HFFc6 (cell line): ENCODE measurements at places on chromosomes 2 and 18.

- no peaks in the 10 kb centered on the region for H3K36me3 ChIP-seq
- peaks cover 29% of the 10 kb centered on the region for H3K4me1 ChIP-seq
- peaks cover 2% of the 10 kb centered on the region for H3K27me3 ChIP-seq
- DNase-seq, result no peak
- H3K27ac ChIP-seq, result no peak overlapping the region
Measured at GRCh38 chr2:12424809-12425208, 291.9 kb upstream of the TRIB2 start.

DNA sequence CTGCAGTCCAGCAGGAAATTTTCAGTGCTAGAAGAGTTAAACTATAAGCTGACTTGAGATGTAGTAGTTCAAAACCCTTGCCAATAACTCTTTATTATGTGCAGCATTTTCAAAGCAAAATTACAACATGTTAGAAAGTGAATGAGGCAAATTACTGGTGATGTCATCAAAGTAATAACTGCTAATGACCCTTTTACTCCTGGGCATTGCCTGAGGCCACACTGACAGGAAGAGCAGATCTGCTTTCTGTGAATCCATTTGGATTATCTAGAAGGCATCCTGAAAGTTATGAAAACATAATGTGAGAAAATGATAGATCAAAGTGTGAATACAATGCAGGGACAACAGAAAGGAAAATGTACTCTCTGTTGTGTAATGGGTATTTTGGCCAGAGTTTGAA lies 139.6 kb upstream of the TRIB2 start:
- H3K27me3 ChIP-seq, result peaks cover 8% of the 10 kb centered on the region
- no peak overlapping the region for H3K4me3 ChIP-seq
- H3K36me3 ChIP-seq, result no peaks in the 10 kb centered on the region

DNA sequence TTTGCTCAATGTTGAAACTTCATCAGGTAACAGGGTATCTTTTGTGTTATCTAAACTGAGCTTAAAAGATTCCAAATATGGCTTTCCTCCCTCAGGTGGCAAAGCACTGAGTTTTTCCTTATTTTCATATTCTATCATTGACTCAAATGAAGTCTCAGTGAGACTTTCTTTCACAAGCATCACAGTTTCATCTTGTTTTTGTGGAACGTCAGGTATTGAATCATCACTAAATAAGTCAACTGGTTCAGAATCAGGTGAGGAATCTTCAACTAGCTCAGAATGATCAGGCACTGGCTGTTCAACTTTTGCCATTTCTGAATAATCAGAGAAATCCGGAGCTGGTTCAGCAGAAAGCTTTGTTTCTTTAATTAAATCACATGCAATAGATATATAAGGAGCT lies 24.6 kb downstream of the RTN4 start:
- H3K4me1 ChIP-seq, result peaks cover 6% of the 10 kb centered on the region
- H3K27me3 ChIP-seq, result no peaks in the 10 kb centered on the region; the same call in 1 of the 2 replicates
- no peak for DNase-seq
- H3K36me3 ChIP-seq, result peaks cover 1% of the 10 kb centered on the region

DNA sequence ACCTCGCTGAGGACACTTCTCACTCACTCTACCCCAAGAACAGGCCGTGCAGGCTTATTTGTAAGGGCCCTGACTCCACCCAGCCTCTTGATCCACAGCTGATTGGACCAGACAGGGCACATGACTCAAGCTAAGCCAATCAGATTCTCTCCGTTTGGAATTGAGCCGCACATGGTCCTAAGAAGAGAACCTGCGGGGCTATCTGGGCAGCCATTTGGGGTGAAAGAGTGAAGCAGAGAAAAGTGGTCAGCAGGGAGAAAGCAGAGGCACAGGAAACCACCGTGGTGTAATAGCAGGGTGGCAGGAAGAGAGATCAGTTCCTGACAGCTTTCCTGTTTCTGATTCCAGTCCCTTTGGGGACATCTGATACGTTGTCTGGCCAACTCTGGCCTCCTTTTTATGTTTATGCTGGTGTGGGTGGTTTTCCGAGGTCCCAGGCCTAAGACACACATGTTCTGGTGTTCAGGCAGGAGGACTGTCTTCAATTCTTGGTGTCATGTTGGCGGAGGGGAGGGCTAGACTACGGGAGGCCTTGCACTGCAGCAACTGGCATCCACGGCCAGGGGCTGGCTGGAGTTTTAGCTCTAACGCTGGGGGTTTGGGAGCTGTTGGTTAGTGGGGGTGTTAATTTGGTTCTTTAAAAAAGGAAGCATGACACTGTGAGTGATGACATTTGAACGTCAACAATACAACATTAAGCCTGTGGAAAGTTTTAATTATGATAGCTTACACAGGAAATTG lies 26.1 kb upstream of the SPTBN1 start:
- DNase-seq, result no peak
- H3K27me3 ChIP-seq, result peaks cover 5% of the 10 kb centered on the region
- no peak overlapping the region for H3K4me3 ChIP-seq
- no peaks in the 10 kb centered on the region for H3K36me3 ChIP-seq
- peaks cover 11% of the 10 kb centered on the region; the same call in 1 of the 2 replicates for H3K4me1 ChIP-seq

DNA sequence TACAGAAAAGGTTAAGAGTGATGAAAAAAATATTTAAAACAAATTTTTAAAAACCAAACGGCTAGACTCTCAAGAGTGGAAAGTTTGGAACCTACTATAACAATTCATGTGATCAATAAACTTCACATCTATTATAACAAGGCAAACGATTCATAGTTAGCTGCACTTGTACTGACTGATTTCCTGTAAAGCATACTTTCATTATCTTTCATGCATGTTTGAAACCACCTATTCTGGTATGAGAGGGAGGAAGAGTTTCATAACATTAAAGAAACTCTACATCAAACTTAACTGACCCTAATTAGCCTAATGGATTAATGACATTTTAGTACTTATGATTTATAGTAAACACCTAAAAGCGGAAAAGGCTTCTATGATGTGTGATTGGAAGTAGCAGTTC lies 43.7 kb upstream of the VWC2L start:
- H3K4me3 ChIP-seq, result no peak overlapping the region
- no peaks in the 10 kb centered on the region; the same call in 1 of the 2 replicates for H3K27me3 ChIP-seq

GRCh38 chr2:231258701-231259100 lies 60.3 kb downstream of the ARMC9 start:
- H3K36me3 ChIP-seq, result peaks cover 38% of the 10 kb centered on the region
- no peak overlapping the region for H3K27ac ChIP-seq
- no peak for DNase-seq
- H3K4me1 ChIP-seq, result peaks cover 9% of the 10 kb centered on the region

DNA sequence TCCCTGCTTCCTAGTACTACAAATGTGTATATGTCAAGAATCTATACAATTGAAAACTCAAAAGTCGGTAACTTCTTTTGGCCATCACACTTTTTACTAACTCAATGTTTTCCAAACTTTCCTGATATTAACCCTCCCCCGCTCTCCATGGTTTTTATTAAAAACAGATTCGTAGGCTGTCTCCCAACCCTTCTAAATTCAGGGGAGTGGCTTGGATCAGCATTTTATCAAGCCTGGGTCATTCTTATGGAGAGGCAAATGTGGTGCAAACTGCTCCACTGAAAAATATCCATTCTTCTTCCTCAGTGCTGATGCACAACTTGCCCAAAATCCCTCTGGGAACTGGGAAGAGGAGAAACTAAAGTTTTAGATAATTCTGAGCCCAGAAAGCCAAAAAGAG lies 134.2 kb downstream of the RIF1 start:
- DNase-seq, result no peak
- no peak overlapping the region for H3K27ac ChIP-seq
- H3K4me3 ChIP-seq, result no peak overlapping the region
- H3K27me3 ChIP-seq, result peaks cover 4% of the 10 kb centered on the region; the same call in 1 of the 2 replicates

- peaks cover 19% of the 10 kb centered on the region for H3K4me1 ChIP-seq
- H3K4me3 ChIP-seq, result no peak overlapping the region
- no peak overlapping the region for H3K27ac ChIP-seq
- H3K36me3 ChIP-seq, result no peaks in the 10 kb centered on the region
- peaks cover 62% of the 10 kb centered on the region for H3K27me3 ChIP-seq
Measured at GRCh38 chr18:8471372-8471771, 137.9 kb upstream of the RAB12 start.

GRCh38 chr2:189880832-189881492 lies 96.7 kb downstream of the PMS1 start:
- no peak overlapping the region for H3K4me3 ChIP-seq
- H3K27me3 ChIP-seq, result no peaks in the 10 kb centered on the region
- peaks cover 24% of the 10 kb centered on the region for H3K36me3 ChIP-seq
- no peak overlapping the region for H3K27ac ChIP-seq
- peaks cover 6% of the 10 kb centered on the region; the same call in 1 of the 2 replicates for H3K4me1 ChIP-seq

DNA sequence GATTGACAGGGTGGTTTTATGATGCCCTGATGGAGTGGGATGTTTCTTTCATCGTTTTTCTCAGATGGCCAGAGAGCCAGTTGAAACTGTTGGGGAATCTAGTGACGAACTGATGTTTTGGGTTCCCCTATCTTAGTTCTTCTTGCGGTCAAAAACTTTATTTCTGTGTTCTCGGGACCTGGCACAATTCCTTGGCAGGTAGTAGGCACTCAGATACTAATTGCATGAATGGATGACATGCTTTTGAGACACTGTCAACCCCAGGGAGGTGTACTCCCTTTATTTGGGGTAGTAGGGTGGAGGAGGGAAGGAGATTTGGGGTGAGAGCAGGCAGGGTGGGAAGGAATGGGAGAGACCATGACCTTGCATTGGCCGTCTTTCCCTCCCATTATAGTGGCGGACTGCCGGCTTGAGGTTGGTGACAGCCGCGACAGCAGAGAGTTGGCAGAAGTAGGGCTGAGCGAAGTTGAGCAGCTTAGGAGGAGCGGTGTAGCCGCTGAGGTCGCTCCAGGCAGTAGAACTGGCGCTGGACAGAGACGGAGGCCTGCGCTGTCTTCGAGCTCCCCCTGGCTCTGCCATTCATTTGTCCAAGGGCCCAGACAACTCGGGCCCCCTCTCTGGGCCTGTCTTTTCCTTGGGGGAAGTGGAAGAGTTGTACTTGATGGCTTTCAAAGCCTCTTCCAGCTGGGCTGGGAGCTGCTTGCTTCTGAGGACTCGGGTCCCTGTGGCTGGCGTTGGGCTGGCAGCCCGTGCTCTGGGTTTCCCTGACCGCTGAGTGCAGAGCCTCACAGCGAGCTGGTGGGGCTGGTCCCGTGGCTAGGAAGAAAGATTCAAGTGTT lies 2.6 kb downstream of the TET3 start:
- no peak for DNase-seq
- no peak overlapping the region for H3K27ac ChIP-seq
- peak overlapping the region; percentile 85 for H3K4me3 ChIP-seq
- H3K4me1 ChIP-seq, result peaks cover 40% of the 10 kb centered on the region
- peaks cover 4% of the 10 kb centered on the region; the same call in 1 of the 2 replicates for H3K27me3 ChIP-seq
- H3K36me3 ChIP-seq, result peaks cover 34% of the 10 kb centered on the region

DNA sequence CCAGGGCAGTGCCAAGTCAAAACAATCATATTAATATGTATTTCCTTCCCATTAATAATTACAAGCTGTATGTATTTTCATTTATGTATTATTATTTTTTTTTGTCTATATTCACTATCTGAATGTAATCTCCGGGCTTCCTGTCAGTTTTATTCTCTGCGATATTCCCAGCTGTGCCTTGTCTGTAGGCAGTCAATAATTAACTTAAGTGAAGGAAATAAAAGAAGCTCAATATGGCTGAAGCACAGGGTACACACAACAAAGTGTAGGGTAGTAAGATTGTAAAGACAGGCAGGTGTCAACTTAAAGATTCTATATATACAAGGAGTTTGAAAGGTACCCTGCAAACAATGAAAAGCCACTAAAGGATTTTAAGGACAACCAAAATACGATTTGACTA lies 122.9 kb downstream of the ROCK1 start:
- H3K36me3 ChIP-seq, result peaks cover 29% of the 10 kb centered on the region
- DNase-seq, result no peak
- no peak overlapping the region for H3K4me3 ChIP-seq
- H3K4me1 ChIP-seq, result no peaks in the 10 kb centered on the region
- H3K27ac ChIP-seq, result no peak overlapping the region

DNA sequence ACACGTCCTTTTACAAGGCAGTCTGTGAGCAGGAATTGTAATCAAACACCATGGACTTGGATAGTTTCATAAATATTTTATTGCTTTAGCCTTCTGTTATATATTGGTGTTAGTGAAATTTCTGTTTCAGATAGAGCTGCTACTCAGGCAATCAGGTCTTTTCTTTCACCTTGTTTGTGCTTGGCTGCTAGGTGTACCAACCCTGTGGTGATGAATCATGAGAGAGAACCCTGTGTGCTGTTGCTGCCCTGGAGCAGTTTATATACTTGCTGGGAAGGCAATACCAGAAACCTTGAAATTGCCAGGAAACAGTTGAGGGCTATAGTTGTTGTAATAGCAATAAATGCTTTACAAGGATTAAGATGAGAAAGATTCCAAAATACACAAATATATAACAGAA lies 84.5 kb downstream of the FSHR start:
- no peaks in the 10 kb centered on the region for H3K36me3 ChIP-seq
- H3K27ac ChIP-seq, result no peak overlapping the region

- DNase-seq, result no peak
- no peaks in the 10 kb centered on the region for H3K27me3 ChIP-seq
- H3K36me3 ChIP-seq, result no peaks in the 10 kb centered on the region
- no peak overlapping the region for H3K4me3 ChIP-seq
- no peak overlapping the region for H3K27ac ChIP-seq
- H3K4me1 ChIP-seq, result peaks cover 8% of the 10 kb centered on the region; the same call in 1 of the 2 replicates
Measured at GRCh38 chr2:220246386-220246785, 619.0 kb downstream of the SLC4A3 start.

- H3K27ac ChIP-seq, result no peak overlapping the region
- H3K27me3 ChIP-seq, result peaks cover 2% of the 10 kb centered on the region
- DNase-seq, result no peak
- H3K4me3 ChIP-seq, result no peak overlapping the region
- H3K36me3 ChIP-seq, result peaks cover 27% of the 10 kb centered on the region
- no peaks in the 10 kb centered on the region for H3K4me1 ChIP-seq
Measured at GRCh38 chr2:11764359-11764758, 17.9 kb downstream of the LPIN1 start.

DNA sequence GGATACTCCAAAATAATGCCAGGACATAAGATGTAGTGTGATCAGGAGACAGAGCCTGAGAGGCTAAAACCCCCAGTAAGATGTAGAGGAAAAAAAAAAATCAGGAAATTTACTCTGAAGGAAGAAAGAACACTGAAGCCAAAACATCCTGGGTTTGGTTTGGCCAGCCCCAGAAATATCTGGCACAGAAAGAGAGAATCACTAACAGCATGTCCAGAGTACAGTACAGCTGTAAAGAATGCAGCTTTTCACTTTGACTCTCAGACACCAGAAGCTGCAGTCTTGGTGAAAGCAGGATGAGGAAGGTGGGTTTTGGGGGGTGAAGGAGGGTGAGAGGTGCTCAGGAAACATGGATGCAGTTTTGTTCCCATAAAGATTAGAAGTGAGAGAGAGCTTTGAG lies 1577.7 kb upstream of the ACVR2A start:
- DNase-seq, result no peak
- H3K27me3 ChIP-seq, result no peaks in the 10 kb centered on the region
- no peaks in the 10 kb centered on the region for H3K36me3 ChIP-seq
- no peak overlapping the region for H3K27ac ChIP-seq
- no peaks in the 10 kb centered on the region; the same call in 1 of the 2 replicates for H3K4me1 ChIP-seq
- no peak overlapping the region for H3K4me3 ChIP-seq

- DNase-seq, result no peak
- no peaks in the 10 kb centered on the region for H3K36me3 ChIP-seq
- no peak overlapping the region for H3K27ac ChIP-seq
- no peaks in the 10 kb centered on the region; the same call in 1 of the 2 replicates for H3K27me3 ChIP-seq
- peaks cover 45% of the 10 kb centered on the region for H3K4me1 ChIP-seq
Measured at GRCh38 chr2:7703048-7703447, 785.8 kb downstream of the RNF144A start.
